ENCODE measurements at places on chromosomes 3 and 15. TPM values are rescaled to one million over a fixed set of nuclear protein-coding genes. Genes with fewer than 3 reads are reported as not detected.
A peak's percentile ranks its signal among the peaks of the same experiment; 100 is the strongest.

CHRNA5 gene
- total RNA-seq: 1.2 TPM

KBTBD13 gene
- not detected for total RNA-seq

GP5 gene
- total RNA-seq: 0.26 TPM

DMXL2 gene
- 55.2 TPM for total RNA-seq

RLBP1 gene
- not detected for total RNA-seq

CHDH gene
- 10.9 TPM for total RNA-seq

TM4SF18 gene
- total RNA-seq: 13.4 TPM

GPR149 gene
- total RNA-seq: not detected

ARGFX gene
- total RNA-seq: not detected

FHIT gene
- 9.6 TPM for total RNA-seq

CEMIP gene
- 17.3 TPM for total RNA-seq

DNA sequence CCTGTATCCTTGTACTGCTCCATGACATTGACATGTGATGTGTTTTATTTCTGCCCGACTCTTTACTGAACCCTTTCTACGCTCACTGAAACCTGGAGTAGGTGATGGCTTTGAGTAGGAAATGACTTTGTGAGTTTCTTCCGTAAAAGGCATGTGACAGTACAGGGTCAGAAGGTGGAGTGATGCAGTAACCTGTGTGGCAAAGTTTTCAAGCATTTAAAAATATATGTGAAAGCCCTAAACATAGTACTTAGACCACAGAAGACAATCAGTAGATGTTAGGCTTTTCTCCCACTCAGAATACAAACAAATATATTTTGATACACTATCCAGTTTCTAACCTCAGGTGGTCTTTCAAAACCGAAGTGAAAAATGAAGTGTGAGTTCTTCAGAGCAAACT, 31.3 kb upstream of the SACM1L start:
- DNase-seq: no peak

GRCh38 chr15:39835550-39835949, 52.9 kb upstream of the FSIP1 start:
- no peak for DNase-seq

GRCh38 chr3:151197981-151198767, 4.8 kb downstream of the GPR171 start:
- DNase-seq: no peak

GRCh38 chr15:98419173-98419780, 229.1 kb upstream of the IGF1R start:
- DNase-seq: no peak

DNA sequence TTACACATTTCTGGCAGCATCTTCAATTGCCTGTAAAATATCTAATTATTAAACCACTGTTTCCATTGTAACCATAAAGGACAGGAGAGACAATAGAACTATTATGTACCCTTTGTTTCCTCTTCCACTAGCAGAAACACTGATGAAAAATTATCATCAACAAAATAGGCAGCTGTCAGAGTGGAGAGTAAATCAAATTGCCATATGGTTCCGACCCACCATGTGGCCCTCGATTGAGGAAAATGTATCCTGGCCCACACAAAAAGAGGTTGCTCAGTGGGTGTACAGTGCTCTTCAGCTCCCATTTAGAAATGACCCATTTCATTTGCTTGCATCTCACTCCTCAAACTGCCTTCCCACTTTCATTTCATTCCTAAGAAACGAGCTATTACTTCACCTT, 570.6 kb upstream of the UBE2E2 start:
- DNase-seq: no peak

GRCh38 chr3:151912028-151912427, 38.6 kb downstream of the SUCNR1 start:
- no peak for DNase-seq

DNA sequence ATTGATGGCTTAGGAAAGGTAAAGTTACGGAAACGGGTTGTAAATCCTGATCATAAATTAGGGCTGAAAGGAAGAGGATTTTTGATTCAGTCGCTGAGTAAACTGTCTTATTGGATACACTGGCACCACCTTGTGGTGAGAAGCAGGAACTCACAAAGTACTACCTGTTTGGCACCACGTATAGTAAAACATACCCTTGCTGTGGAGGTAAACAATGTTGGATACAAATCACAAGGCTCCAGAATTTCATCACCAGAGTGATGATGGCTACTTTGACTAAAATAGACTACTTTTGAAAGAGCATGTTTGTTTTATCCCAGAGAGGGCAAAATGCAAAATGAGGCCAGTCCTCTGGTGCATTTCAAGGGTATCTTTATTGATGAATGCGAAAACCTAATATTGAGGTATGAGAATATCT, 216.9 kb downstream of the IGSF11 start:
- no peak for DNase-seq

DNA sequence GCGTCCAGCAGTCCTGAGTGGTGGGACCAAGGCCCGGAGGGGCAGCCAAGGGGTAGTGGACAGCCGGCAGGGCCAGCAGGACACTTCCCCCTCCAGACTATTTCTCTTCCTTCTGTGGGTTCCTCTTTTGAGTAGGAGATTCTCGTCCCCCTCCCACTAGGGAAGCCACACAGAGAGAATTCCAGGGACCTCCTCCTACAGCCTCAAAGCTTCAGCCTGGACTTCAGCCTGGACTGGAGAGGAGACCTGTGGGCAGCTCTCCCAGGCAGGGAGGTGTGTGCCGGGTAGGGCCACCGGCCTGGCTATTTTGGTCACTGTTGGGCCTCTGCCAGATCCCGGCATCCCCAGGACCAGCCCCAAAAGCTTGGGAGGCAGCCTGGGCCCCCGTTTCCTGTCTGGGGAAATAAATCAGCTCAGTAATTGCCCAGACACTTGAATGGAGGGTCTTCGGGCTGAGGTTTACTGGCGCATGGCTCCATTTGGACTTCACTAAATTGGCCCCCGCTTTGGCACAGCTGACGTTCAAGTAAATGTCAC, 1.3 kb downstream of the SLC6A6 start:
- peak; percentile 79 for DNase-seq

DNA sequence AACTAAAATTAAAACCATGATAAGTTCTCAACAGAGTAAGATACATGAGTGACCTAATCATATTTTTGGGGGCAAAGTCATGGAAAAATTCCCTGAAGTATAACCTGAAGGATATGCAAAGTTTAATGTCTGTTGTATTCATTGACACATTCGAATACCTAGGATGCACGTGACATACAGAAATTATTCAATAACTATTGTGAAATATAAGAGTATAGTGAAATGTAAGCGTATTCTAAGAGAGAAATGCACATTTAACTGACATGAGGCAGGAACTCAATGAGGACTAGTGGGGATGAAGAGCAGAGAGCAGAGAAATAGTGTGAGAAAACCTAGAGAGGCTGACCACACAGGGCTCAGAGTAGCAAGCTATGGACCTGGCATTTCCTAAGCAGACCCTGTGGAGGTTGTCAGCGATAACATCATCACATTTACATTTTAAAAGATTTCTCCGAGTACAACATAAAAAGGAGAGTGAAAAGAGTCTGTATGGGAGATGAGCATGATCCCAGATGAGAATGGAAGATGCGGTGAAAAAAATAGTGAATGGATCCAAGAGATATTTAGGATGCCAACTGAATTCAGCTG, 588.8 kb downstream of the MAGI1 start:
- DNase-seq: no peak

- no peak for DNase-seq
Measured at GRCh38 chr15:41513506-41514227, at the start of gene LTK. Gene LTK (minus strand): TSS chr15:41513827. CDS start chr15:41513709, 118 bp downstream.

DNA sequence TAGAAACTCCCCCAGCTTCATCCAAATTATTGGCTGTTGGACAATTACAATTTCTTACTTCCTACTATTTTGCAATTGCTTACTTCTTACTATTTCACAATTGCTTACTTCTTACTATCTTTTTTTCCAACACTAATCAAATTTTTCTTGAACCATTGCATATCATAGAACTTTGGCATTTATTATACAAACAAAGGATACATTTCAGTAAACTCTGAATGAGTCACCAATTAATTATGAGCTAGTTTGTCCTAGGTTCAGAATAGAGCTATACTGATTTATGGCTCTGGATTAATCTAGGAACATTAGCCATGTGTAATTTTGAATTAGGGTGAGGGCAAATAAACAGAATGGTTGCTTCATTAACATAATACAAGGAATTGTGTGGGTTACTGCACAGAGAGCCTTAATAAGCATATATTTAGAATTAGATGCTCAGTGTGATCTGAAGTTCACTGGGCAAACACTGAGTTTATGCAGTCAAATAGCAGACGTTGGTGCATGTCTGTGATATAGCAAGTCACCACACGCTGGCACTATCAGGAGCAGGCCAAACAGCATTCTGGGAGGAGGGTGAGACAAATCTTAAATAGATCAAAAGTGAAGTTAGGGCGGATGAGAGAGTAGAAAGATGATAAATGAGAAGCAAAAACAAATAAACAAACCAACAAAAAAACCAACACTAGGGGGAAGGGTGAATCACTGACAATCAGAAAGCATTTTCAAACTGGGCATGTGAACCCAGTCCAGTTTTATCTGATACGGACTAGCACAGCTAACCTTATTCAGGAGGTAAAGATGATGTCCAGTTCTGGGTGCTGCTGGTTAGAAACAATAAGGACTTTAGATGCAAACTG, 21.5 kb downstream of the GABRR3 start:
- DNase-seq: no peak

DNA sequence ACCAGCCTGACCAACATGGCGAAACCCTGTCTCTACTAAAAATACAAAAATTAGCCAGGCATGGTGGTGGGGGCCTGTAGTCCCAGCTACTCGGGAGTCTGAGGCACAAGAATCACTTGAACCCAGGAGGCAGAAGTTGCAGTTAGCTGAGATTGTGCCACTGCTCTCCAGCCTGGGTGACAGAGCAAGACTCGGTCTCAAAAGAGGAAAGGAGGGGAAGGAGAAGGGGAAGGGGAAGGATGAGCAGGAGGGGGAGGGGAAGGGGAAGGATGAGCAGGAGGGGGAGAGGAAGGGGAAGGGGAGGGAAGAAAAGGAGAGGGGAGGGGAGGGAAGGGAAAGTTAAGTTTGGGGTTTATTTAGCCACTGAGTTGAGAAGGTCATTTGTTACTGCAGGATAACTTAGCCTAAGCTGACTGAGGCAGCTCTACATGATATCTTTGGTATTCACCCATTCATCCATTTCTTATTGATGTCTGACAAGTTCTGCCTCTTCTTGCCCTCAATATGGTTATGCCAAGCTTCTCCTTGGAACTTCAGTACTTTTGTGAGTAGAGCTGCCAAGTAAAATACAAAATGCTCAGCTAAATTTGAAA, 15.9 kb upstream of the ABHD2 start:
- no peak for DNase-seq

DNA sequence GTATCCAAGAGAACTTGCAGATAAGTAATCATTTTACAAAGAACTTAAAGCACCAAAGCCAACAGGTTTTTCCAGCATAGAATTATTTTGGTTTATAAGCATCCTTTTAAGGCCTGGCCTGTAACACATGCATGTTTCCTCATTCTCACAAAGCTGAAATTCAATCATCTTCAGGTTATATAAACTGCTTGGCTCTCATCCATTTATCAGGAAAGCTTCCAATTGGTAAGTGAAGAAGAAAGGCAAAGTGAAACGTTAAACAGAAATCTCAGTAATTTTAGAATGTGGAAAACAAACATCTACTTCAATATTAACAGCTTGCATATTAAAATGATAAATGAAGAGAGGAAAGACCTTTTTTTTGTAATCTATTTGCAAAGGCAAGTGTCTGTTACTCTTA, 1.6 kb downstream of the SERP1 start:
- DNase-seq: no peak

- no peak for DNase-seq
Measured at GRCh38 chr3:72255191-72255590, 470.2 kb upstream of the PROK2 start.

GRCh38 chr3:90026406-90026805, 919.0 kb downstream of the EPHA3 start:
- no peak for DNase-seq

DNA sequence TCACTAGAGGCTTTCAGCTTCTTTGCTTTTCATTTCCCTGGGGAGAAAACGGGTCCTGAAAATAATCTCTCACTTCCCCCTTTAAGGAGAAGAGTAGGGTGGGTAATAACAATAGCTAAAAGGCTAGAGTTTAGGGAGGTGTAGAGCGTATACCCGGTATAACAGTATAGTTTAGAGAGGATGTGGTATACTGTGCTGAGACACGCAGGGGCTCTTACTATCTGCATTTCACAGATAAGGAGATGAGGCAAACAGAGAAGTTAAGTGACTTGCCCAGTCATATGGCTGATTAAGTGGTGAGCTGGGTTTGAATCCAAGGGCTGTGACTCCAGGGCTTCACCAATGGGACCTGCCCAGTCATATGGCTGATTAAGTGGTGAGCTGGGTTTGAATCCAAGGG, 15.0 kb upstream of the KCNMB3 start:
- DNase-seq: no peak

- no peak for DNase-seq
Measured at GRCh38 chr3:1830851-1831250, 267.8 kb upstream of the CNTN4 start.

DNA sequence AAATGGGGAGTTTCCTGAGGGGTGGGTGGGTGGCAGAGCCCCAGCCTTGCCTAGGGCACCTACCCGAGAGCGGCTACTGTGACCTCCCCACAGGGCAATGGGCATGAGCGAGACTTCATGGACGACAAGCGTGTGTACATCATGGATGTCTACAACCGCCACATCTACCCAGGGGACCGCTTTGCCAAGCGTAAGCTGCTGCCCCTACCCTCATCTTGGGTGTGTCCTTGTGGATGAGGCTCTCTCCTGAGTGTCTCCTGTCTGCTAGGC, 22.6 kb downstream of the HDAC11 start:
- peak; percentile 44 for DNase-seq

GRCh38 chr3:12194669-12195161, 36.0 kb upstream of the TIMP4 start:
- no peak for DNase-seq

DNA sequence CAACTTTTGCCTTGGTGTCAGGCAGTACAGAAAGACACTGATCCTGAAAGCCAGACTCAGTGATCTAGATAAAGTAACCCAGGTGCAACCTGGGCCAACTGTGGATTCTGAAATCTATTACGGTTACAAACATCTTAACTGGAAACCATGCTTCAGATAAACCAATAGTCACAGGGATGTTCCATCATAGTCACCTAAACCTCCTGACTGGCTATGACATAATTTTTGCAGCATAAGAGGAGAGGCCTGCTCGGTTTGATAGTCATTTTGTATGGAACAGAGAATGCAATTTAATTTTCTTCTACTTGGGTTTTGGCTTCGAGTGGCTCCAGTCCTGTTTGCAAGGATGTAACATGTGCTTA, 3.7 kb downstream of the SLCO3A1 start:
- no peak for DNase-seq

- DNase-seq: no peak
Measured at GRCh38 chr15:83012076-83012426, 612 bp upstream of the C15orf40 start.

DNA sequence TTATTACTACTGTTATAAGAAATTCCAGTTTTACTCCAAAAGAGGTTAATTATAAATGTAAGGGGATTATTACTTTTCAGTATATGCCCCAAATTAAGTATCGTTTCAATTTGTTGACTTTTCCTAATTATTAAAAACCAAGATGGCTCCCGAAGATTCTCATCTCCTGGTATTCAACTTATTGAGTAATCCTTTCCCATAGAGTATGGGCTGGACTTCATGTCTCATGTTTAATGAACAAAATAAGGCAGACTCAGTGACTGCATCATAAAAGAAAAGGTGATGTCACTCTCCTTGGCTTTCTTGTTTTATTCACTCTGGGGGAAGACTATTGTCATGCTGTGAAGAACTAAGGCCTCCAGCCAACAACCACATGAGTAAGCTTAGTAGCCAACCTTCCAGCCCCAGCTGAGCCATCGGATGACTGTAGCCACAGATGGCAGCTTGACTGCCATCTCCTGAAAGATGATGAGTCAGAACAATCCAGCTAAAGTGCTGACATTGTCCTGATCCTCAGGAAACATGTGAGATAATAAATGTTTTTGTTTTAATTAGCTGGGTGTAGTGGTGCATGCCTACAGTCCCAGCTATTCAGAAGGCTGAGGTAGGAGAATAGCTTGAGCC, 17.3 kb downstream of the IGF2BP2 start:
- DNase-seq: no peak
